ENCODE measurements at places on chromosomes 13 and 19.

- no peak for DNase-seq
Measured at GRCh38 chr19:51760697-51761356, at the start of gene FPR2. Gene FPR2 (plus strand): TSS chr19:51761180. CDS start chr19:51768659, 7,479 bp downstream.

DNA sequence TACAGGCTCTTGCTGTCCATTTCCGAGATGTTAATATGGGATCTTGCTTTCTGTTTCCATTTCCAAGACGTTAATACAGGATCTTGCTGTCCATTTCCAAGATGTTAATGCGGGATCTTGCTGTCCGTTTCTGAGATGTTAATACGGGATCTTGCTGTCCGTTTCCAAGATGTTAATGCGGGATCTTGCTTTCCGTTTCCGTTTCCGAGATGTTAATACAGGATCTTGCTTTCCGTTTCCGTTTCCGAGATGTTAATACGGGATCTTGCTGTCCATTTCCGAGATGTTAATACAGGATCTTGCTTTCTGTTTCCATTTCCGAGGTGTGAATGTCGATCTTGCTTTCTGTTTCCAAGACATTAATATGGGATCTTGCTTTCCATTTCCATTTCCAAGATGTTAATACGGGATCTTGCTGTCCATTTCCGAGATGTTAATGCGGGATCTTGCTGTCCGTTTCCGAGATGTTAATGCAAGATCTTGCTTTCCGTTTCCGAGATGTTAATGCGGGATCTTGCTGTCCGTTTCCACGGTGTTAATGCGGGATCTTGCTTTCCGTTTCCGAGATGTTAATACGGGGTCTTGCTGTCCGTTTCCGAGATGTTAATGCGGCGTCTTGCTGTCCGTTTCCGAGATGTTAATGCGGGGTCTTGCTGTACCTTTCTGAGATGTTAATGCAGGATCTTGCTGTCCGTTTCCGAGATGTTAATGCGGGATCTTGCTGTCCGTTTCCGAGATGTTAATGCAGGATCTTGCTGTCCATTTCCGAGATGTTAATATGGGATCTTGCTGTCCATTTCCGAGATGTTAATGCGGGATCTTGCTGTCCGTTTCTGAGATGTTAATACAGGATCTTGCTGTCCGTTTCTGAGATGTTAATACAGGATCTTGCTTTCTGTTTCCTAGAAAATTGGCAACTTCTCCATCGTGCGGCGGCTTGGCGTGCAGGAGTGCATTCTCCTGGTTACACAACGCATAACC, 38.3 kb downstream of the PEX11G start:
- no peak for DNase-seq

- DNase-seq, result no peak
Measured at GRCh38 chr13:105345131-105345530, 1190.3 kb downstream of the EFNB2 start.

DNA sequence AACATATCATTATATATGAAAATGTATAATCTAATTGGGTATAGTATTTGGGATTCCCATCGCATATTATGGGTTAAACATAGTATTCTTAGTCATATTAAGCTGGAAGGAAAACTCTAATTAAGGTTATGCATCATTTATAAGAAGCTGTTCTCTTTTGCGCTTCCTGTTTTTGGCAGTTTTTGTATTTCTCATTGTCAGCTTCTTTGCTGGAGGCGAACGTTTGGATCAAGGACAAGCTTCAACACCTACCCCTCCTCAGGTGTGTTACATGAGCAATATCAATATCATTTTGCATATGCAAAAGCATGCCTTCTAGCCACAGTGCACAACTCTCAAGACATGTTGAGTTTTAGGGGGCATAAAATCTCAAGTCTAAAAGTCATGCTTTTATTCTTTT, 439.8 kb downstream of the TDRD3 start:
- no peak for DNase-seq

GRCh38 chr13:42602906-42603305, 29.0 kb downstream of the TNFSF11 start:
- no peak for DNase-seq

GRCh38 chr13:111661052-111661451, 340.6 kb downstream of the TEX29 start:
- DNase-seq, result no peak

DNA sequence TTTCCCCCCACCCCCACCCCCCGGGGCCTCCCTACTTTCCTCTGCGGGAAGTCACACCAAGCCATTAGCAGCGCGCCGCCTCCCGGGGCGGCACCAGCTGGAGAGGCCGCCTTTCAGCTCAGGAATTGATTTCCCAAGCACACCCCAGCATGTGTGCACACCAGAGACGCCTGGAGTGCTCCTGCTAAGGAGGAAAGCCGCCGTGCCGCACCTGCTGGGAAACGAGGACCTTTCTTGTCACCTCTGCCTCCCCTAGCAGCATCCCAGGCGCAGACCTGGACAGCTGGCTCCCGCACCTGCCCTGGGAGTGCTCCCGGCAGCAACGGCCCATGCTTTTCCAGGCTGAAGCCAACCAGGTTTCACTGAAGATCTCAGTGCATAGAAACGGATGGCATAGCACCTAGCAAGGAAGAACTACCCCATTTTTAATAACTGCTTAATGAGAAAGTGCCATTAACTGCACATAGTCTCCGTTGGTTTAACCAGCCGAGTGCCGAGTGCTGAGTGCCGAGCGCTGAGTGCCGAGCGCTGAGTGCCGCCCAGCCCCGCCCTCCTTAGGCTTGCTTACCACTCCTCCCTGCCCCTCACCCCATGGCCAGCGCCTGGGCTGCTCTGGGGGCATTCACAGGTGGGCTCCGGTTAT, 165.0 kb downstream of the USP12 start:
- no peak for DNase-seq

DNA sequence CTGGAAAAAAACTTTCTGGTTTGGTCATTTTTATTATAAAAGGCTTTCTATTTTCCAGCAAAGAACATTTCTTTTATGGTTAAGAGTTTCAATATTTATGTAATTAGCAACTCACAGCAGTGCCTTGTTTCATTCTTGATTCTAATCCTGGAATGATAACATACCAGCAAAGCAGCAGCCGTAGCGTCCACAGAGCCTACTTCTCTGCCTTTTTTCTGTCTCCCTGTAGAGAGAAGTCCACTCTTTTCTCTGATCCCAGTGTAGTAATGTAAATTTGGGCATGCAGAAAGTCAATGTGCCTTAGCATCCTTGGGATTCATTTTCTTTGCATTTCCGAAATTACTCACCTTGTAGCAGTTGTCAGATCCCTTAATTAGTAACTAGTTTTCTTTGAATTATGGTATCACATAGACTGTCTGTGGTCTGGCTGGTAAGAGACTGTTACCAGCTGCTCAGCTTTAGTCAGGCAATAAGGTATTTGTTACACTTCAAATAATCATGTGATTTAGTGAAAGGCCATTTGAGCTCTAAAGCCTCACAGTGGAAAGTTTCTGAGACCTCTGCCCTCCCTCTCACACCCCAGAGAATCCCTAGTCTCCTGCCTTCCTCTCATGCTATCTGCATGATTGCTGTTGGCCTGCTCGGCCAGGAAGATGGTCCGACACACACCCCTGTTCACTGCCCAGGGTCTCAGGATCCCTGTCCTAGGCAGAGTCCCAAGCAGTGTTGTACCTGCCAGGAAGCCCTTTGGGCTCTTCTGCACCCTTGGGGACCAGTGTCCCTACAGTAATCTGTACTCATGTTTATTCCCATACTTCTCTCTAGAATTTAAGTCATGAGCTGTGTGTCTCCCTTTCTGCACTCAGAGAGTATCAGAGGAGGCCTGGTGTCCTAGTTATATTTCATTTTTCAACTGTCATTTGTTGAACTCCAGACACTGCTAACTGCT, 86.3 kb downstream of the LRCH1 start:
- no peak for DNase-seq

DNA sequence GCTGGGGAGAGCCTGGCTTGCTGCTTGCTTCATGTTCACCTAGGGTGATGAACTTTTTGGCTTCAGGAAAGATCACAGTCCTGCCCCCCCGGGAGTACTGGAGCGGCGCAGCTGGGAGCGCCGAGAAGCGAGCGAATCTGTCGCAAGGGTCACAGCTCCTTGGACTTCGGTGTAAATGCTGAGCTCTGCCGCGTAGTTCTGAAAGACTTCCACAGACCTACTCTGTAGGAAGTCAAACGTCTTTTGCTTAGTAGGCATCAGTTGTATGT, 2.7 kb downstream of the ING1 start:
- DNase-seq, result no peak

DNA sequence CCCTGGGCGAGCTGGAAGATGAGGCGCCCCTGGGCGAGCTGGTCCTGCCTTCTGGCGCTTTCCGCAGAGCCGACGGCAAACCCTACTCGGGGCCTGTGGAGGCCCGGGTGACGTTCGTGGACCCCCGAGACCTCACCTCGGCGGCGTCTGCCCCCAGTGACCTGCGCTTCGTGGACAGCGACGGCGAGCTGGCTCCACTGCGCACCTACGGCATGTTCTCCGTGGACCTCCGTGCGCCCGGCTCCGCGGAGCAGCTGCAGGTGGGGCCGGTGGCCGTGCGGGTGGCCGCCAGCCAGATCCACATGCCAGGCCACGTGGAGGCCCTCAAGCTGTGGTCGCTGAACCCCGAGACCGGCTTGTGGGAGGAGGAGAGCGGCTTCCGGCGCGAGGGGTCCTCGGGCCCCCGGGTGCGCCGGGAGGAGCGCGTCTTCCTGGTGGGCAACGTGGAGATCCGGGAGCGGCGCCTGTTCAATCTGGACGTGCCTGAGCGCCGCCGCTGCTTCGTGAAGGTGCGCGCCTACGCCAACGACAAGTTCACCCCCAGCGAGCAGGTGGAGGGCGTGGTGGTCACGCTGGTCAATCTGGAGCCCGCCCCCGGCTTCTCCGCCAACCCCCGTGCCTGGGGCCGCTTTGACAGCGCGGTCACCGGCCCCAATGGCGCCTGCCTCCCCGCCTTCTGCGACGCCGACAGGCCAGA, 6.3 kb downstream of the CILP2 start:
- no peak for DNase-seq

DNA sequence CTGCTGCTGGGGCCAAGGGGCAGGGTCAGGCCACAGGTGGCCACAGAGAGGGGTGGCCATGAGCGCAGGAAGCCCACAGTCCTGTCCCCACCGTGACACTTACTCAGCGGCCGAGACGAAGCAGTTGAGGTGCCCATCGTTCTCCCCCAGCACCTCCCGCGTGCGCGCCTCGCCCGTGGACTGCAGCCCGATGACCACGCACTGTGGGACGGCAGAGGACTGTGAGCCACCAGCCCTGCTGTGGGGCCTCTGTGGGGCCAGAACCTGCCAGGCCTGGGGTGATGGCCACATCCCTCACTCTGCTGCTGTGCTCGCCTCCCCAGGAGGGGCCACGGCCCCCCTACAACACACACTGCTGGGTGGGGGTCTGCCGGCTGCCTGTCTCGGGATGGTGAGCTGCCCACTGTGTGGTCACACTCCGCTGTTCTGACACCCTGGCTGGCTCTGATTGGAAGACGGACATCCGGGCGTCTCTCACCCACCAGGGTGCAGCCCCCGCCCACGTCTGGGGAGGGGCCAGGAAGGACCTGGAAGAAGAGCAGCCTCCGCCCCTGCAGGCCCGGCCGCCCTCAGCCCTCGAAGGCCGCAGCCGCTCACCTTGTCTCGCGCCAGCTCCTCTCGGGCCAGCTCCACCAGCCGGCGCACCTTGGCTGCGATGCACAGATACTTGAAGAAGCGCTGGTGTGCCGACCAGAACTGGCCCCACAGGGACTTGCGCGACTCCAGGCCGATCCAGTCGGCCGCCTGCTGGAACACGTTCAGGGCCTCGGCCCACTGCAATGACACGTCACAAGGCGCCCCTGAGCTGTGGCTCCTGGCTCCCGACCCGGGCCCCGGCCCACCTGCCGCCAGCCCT, 13.2 kb downstream of the GPX4 start:
- DNase-seq, result no peak

DNA sequence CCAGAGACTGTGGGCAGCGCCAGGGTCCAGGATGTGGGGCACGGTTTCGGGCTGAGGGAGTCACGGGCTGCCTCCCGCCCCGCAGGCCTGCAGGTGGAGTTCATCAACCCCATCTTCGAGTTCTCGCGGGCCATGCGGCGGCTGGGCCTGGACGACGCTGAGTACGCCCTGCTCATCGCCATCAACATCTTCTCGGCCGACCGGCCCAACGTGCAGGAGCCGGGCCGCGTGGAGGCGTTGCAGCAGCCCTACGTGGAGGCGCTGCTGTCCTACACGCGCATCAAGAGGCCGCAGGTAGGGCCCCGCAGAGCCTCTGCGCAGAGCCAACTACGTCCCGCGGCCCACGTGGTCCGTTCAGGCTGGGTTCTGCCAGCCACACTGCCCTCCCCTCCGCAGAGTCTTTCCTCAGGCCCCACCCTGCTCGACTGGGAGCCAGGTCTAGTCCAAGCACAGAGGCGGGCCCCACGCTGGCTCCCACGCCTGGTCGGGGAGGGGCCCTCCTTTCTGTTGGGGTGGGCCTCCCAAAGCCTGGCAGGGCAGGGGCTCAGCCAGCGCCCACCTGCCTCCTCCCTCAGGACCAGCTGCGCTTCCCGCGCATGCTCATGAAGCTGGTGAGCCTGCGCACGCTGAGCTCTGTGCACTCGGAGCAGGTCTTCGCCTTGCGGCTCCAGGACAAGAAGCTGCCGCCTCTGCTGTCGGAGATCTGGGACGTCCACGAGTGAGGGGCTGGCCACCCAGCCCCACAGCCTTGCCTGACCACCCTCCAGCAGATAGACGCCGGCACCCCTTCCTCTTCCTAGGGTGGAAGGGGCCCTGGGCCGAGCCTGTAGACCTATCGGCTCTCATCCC, 2.0 kb upstream of the POLD1 start:
- no peak for DNase-seq

DNA sequence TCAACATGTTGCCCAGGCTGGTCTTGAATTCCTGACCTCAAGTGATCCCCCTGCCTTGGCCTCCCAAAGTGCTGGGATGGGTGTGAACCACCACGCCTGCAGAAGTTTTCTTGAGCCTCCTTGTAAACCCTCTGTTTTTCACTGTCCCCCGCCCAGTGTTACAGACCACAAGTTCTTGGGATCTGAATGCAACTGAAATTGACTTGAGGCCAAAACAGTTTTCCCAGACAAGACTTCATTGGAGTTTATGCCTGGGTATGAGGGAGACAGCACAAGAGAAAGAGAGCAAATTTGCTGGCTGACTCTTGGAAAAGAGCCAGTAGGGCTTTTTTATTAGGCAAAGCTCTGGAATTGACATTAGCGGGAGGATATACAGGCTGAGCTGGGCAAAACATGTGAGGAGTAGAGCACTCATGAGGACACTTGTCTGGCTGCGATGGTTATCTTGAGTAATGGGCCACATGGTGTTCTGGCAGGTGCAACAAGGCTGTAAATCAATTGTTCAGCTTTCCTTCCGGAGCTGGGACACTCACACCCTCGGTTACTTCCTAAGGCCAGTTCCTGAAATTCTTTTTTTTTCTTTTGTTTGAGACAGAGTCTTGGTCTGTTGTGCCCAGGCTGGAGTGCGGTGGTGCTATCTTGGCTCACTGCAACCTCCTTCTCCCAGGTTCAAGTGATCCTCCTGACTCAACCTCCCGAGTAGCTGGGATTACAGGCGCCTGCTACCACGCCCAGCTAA, 12.7 kb upstream of the HNRNPL start:
- DNase-seq, result no peak

- DNase-seq, result no peak
Measured at GRCh38 chr13:34469196-34469986, 472.7 kb upstream of the NBEA start.

DNA sequence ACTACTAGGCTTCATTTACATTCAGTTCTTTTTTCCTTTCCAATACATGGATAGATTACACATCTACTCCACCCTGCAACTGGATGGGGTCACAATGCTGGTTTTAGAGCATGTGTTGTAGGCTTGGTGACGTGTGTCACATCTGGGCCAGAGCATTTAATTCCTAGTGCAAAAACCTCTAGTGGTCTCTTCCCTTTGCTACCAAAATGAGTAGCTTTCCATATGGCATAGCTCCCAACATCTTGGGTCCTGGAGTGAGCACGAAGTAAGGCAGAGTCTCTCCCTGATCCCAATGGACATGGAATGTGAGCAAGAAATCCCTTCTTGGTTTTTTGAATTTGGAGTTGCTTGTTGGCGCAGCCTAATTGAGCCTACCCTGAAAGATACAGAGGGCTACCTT, 51.7 kb downstream of the TNFSF11 start:
- no peak for DNase-seq
